Ureter (tissue), 1 donor: ENCODE measurements at places on chromosomes 16 and 17. TPM values are rescaled to one million over a fixed set of nuclear protein-coding genes. Genes with fewer than 3 reads are reported as not detected.

GRCh38 chr16:354971-355461 is 2.5 kb upstream of the AXIN1 start:
- DNase-seq: no peak

DNA sequence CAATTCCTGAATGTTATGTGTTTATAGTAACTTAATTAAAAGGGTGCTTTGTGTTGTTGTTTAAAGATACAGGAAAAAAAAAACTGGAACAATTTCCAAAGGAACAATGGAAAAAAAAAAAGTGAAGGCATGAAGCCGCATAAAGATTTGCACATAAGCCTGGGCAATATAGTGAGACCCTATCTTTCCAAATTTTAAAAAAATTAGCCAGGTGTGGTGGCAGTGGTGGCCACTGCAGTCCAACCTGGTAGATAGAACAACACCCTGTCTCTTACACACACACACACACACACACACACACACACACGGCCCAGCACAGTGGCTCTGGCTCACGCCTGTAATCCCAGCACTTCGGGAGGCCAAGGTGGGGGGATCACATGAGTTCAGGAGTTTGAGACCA is 21.9 kb downstream of the GJC1 start:
- no peak for DNase-seq

DNA sequence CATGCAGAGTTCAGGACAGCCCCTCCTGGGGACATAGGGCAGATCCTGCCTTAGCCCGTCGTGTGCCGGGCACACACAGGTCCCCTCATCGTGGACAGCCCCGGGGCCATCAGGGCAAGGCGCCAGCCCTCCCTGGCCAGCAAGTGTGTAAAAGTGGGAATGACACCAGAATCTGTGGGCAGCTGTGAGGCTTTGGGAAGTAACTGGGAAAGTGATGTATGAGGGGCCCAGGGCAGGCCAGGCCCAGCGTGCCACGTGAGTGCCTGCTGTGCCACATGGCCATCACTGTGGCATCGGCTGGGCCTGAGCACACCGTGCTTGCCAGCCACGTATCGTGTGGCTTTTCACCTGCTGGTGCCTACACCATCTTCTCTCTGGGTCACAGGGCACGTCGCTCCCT is 26.6 kb downstream of the ACSF3 start:
- no peak for DNase-seq

DNA sequence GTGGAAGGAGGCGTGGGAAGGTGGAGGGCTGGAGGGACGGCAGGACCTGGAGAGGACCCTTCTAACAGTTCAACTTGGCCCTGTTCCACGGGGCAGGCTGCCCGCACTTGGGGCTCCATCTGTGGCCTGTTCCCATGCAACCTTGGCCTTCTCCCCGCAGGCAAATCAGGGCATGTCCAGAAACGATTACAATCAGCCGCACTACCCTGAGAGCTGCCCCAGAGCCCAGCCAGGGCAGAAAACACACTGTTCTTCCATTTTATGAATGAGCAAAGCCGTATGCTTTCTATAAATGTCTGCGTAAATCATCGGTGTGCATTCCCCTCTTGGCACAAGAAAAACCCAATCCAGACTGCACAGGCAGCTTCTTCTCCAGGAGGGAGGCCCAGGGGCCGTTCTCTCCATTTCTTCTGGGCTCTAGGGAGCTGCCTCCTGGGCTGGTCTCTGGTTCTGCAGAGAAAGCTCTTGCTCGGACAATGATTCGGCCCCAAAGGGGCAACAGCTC is 228.7 kb downstream of the SOX9 start:
- no peak for DNase-seq

The SLFN12L gene
- total RNA-seq: 5.6 TPM

DNA sequence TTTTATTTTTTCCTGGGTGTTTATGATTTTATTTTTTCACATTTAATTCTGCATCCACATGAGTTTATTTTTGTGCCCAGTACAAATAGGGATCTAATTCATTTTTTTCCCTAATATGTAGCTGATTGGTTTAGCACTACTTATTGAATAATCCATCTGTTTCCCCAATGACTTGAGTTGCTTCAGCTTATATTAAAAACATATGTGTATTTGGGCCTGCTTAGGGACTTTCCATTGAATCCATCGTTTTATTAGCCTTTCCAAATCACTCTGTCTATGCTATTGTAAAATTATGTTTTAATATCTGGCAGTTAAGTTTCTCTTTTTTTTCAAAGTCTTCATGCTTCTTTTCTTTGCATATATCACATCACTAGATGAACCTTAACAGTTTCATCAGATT is 42.2 kb downstream of the WWP2 start:
- DNase-seq: no peak
